Activated naive CD4-positive, alpha-beta T cell treated with anti-CD3 and anti-CD28 coated beads, Interleukin-2, amount 50 U/mL, for 72 hours (primary cell): ENCODE measurements at places on chromosomes 7 and 10. TPM values are rescaled to one million over a fixed set of nuclear protein-coding genes. Genes with fewer than 3 reads are reported as not detected.

MUC12 gene
- 0.41 TPM for total RNA-seq

GRCh38 chr10:28652703-28653102, 24.6 kb upstream of the BAMBI start:
- DNase-seq, result no peak

GRCh38 chr10:11587722-11588259, 23.7 kb downstream of the USP6NL start:
- DNase-seq, result no peak

C10orf67 gene
- 0.23 TPM for total RNA-seq

GRCh38 chr10:59892697-59893096, 13.7 kb downstream of the CCDC6 start:
- DNase-seq, result no peak

DNA sequence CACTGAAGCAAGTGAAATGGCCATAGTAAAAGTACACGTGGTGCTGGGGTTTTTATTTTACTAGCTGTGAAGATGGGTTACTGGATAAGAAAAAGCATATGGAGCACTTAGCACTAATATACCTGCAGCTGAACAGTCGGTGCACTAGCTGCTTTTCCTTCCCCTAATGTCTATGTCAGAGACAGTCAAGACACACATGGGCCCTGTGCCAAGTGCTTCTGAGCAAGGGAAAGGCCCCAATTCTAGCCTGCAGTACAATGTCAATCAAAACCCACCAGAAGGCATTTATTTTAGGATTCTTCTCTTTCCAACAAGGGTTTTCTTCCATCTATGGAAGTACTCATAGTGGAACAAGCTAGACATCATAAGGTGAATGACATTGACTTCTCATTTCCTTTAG, 716.7 kb downstream of the CCSER2 start:
- no peak for DNase-seq

CD36 gene
- total RNA-seq, result not detected

DNA sequence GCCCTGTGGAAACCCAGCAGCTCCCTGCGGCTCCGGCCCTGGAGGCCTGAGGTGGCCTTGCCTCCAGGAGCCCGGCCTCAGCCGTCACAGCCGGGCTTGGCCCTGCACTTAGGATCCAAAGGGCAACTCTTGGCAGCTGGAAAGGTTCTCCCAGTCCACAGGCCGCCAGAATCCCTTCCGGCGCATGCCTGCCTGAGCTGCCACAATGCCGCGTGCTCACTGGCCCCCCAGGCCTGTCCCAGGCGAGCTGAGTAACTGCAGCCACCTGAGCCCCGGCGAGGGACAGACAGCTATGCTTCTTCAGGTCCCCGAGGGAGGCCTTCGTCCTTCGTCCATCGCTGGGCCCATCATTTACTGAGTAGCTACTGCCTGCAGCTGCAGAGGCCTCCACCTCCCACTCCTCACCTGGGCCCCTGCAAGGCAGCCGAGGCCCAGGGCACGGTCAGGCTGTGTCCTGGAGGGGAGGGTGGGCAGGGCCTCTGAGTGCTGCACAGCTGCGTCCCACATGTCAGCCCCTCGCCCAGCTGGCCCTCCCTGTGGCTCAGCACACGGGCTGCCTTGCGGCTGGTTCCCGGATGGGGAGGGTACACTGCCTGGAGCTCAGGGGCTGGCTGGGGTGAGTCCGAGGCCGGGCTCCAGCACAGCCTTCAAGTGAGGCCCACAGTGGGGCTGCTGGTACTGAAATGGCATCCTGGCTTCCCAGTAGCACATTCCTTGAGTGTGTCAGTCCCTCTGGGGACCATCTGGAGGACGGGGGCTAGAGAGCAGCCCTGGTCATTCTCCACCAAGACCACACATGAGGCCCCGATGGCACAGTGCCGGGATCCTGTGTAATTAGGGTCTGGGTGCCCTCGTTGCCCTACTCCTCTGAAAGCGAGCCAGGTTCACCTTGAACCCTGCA, 172.5 kb downstream of the ELFN1 start:
- DNase-seq, result no peak

LAMB1 gene
- not detected for total RNA-seq

DENND2A gene
- not detected for total RNA-seq

- peak; percentile 27 for DNase-seq
These were observed 72.6 kb downstream of the AP3M1 start for GRCh38 chr10:74078037-74078436.

GRCh38 chr10:122463466-122464249, 2.3 kb downstream of the HTRA1 start:
- DNase-seq, result no peak

DNA sequence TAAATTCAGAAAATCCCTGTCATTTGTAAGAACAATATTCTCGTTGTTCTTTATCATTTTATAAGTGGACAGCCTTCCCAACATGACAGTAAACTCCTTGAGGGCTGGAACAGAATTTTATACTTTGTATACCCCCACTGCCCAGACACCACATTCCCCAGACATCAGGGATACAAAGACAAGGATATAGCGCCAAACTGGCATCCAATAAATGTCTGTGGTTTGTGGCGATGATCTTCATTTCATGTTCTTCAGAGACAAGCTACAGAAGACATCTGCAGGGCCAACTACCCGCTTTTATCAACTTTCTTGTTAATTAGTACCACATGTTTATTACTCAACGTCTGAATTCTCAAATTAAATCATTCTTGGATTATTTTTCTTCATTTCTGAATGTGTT, 155.9 kb downstream of the ATE1 start:
- DNase-seq, result no peak

- DNase-seq, result peak; percentile 23
These were observed 41.7 kb downstream of the RASGEF1A start for GRCh38 chr10:43225004-43225786.
